ENCODE measurements at places on chromosomes 11 and 22.
A peak's percentile ranks its signal among the peaks of the same experiment; 100 is the strongest.

DNA sequence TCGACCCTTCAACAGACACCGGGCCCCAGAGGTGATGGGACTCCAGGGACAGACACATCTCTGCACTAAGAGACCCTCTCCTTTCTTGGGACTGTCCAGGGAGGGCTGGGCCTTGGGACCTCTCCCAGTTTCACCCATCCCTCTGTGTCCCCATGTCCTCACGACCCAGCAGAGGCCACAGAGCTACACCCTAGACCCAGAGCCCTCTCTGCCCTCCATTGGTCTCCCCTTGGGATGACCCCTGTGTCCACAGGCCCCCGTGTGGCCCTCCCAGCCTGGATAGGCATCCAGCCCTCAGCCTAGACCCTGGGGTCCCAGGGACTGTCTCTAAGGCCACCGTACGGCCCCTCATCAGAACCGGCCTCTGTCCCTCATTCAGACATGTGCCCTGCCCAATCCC lies 7.5 kb upstream of the DRICH1 start:
- no peak overlapping the region for H3K27ac ChIP-seq
- no peak overlapping the region for H3K4me3 ChIP-seq
- H3K4me1 ChIP-seq, result no peaks in the 10 kb centered on the region
- peaks cover 2% of the 10 kb centered on the region for H3K36me3 ChIP-seq
- DNase-seq, result no peak
- H3K27me3 ChIP-seq, result no peaks in the 10 kb centered on the region

GRCh38 chr11:128889657-128890213 lies 1.4 kb upstream of the KCNJ5 start:
- H3K27me3 ChIP-seq, result peaks cover 79% of the 10 kb centered on the region
- DNase-seq, result no peak
- H3K27ac ChIP-seq, result no peak overlapping the region
- H3K4me3 ChIP-seq, result no peak overlapping the region

DNA sequence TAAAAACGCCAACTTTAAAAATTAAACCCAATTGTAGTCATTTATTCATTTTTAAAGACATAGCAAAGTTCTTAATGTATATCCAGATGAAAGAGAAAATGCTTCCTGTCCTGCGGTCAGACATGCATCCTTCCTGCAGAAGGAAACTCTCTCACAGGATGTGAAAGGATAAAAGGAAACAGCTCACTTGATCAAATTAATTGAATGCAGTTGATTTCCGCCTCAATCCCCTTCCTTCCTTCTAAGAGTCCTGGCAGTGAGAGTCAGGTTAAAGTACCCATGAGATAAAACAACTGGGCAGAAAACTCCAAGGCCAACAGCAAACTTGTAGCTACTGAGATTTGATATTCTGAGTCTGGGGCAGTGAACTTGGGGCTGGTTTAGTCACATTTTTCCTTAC lies 38.5 kb downstream of the CWC15 start:
- peaks cover 6% of the 10 kb centered on the region for H3K27me3 ChIP-seq
- H3K4me1 ChIP-seq, result peaks cover 7% of the 10 kb centered on the region
- no peaks in the 10 kb centered on the region for H3K36me3 ChIP-seq
- H3K27ac ChIP-seq, result no peak overlapping the region
- H3K4me3 ChIP-seq, result no peak overlapping the region
- DNase-seq, result no peak

- no peaks in the 10 kb centered on the region for H3K4me1 ChIP-seq
- H3K36me3 ChIP-seq, result no peaks in the 10 kb centered on the region
- no peaks in the 10 kb centered on the region for H3K27me3 ChIP-seq
These were observed 171.9 kb downstream of the GRIA4 start for GRCh38 chr11:105781807-105782206.

GRCh38 chr22:42734406-42734805 lies 13.7 kb upstream of the A4GALT start:
- no peaks in the 10 kb centered on the region for H3K4me1 ChIP-seq
- no peaks in the 10 kb centered on the region for H3K36me3 ChIP-seq
- DNase-seq, result no peak
- H3K27ac ChIP-seq, result no peak overlapping the region

DNA sequence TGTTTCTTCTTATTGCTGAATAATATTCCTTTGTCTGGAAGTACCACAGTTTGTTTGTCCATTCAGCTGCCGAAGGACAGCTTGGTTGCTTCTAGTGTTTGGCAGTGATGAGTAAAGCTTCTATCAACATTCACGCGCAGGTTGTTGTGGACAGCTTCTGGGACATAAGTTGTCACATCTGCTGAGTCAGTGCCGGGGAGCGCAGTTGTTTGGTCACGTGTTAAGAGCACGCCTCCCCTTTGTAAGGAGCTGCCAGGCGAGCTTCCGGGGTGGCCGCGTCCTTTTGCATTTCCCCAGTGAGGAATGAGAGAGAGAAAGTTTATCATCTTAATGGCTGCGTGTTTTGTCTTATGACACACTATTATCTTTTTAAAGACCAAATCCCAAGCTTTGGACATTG lies 30.3 kb downstream of the SAMM50 start:
- no peak overlapping the region for H3K4me3 ChIP-seq
- no peaks in the 10 kb centered on the region for H3K27me3 ChIP-seq
- peaks cover 21% of the 10 kb centered on the region for H3K36me3 ChIP-seq
- no peak for DNase-seq
- H3K4me1 ChIP-seq, result no peaks in the 10 kb centered on the region

DNA sequence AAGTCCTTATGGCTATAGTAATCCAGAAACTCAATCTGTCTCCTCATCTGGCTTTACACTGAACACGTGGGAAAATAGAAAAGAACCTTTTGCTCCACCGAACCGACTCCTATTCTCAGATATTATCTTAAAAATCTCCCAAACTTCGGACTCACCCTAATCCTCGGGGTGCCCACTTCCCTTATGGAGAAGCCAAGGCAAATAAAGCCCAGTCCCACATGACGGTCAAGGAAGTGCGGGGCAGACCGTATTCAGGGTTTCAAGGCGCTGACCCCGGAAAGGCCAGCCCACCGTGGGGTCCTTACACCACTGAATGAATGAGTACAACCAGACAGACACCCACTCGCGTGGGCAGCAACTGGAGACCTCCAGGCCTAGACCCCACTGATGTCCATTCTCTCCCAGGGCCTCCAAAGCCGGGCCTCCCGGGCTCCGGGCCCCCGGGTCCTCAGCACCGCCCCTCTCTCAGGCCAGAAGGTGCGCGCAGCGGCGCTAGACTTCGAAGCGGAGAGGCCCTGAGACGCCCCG lies 489 bp downstream of the NUP98 start:
- H3K4me3 ChIP-seq, result peak overlapping the region; percentile 89
- H3K27me3 ChIP-seq, result no peaks in the 10 kb centered on the region
- peaks cover 34% of the 10 kb centered on the region for H3K36me3 ChIP-seq
- H3K4me1 ChIP-seq, result peaks cover 42% of the 10 kb centered on the region
- DNase-seq, result no peak

- no peaks in the 10 kb centered on the region for H3K36me3 ChIP-seq
- peaks cover 3% of the 10 kb centered on the region for H3K27me3 ChIP-seq
- DNase-seq, result no peak
- H3K4me3 ChIP-seq, result no peak overlapping the region
These were observed 168.9 kb upstream of the TBCEL start for GRCh38 chr11:120854988-120855387.

- H3K36me3 ChIP-seq, result no peaks in the 10 kb centered on the region
- H3K27ac ChIP-seq, result no peak overlapping the region
- H3K4me1 ChIP-seq, result no peaks in the 10 kb centered on the region
- H3K27me3 ChIP-seq, result no peaks in the 10 kb centered on the region
- no peak for DNase-seq
These were observed 452.1 kb downstream of the MN1 start for GRCh38 chr22:27349456-27349855.
